ENCODE measurements at places on chromosomes 12 and 14. TPM values are rescaled to one million over a fixed set of nuclear protein-coding genes. Genes with fewer than 3 reads are reported as not detected.

The SLC25A47 gene
- total RNA-seq: 0.87 TPM

The CCDC88C gene
- 47.4 TPM for total RNA-seq

The EML5 gene
- 17.7 TPM for total RNA-seq

The DDIT3 gene
- total RNA-seq: 44.2 TPM

The POLR3B gene
- total RNA-seq: 13.0 TPM

The CAPS2 gene
- 22.1 TPM for total RNA-seq

The DYRK4 gene
- 138 TPM for total RNA-seq

The P2RX7 gene
- 5.6 TPM for total RNA-seq

The PRKD1 gene
- 82.9 TPM for total RNA-seq

The JAG2 gene
- 21.3 TPM for total RNA-seq

The GUCY2C gene
- total RNA-seq: 0.12 TPM

GRCh38 chr12:27709932-27710591 is 570 bp upstream of the MRPS35 start:
- no peak for DNase-seq

DNA sequence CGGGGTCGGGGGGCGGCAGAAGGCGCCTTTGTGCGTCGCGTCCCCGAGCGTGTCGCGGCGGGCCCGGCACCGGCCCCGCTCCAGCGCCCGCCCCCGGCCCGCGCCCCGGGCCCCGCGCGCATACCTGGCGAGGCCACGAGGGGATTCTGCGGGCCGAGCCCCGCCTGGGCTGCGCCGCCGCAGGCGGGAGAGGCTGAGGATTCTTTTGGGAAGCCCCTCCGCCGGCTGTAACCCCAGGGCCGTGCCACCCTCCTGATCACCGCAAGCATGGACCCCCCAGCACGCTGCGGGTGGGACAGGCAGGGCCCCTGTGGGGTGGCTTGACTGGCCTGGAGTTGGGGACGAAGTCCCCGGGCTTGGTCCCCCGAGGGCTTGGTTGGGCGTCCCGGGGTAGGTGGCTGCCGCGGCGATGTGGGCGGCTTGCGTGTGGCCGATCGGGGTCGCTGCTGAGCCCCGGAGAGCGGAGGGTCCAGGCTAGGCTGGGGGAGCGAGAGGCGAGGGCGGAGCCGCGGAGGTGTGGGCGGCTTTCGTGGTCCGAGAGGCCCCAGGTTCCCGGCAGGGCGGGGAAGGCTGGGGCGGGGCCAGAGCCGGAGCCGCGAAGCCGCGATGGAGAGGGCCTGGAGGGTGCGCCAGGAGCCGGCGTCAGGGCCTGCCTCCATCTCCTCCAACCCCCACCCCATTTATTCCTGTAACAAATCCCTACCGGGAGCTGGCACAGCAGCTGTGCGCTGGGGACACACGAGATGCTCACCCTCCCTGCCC is 28.4 kb upstream of the GPR132 start:
- peak; percentile 67 for DNase-seq

DNA sequence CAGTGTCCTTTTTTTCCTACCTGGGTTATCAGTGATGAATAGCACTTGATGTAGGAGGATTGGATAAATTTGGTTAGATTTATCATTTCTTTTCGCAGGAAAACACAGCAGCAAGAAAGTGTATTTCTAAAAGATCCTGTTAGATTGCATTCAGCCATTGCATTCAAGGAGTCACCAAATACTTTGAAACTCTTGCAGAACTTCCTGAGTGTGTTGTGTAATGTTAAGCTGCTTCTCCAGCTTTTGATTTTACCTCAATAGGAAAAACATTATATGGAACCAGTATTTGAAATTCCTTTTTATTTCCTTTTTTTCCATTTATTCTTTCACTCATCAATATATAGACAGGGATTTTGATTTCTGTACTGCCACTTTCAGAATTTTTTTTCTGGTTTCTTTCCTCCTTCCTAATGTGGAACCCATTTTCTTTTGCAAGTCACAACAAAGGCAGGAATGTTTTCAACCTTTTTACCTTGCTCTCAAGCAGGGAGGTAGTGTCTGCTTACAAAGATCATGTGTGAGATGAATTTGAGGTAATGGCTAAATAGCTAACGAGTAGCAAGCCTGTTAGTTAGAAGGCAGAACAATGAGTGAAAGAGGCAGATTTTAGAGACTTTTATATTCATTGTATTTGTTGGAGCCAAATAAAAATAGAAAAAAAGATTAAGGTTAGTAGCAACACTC is 56.2 kb downstream of the PPHLN1 start:
- DNase-seq: no peak

- DNase-seq: no peak
These were observed 109.6 kb downstream of the DYRK2 start for GRCh38 chr12:67758119-67758518.

DNA sequence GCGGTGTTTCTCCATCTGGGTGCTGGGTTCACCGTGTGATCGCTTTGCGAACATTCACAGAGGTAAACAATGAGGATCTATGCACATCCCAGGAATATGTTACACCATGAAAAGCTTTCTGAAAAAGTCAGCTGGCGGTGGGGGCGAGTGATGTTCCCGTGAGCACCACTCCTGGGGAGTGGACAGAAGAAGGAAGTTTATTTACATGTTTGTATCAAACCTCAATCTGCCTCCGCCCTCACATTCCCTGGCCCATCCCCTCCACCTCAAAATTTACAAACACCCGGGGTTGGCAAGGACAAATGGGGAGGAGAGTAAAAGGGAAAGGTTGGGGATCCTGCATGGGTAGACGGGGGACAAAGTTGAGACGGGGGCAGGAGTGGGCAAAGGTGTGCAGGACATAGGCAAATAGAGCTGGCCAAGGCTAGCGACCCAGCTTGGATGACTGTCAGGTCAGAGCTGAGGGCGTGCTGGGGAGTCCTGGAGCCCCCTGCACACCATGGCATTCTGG is 6.9 kb downstream of the TNFRSF1A start:
- DNase-seq: peak; percentile 41

DNA sequence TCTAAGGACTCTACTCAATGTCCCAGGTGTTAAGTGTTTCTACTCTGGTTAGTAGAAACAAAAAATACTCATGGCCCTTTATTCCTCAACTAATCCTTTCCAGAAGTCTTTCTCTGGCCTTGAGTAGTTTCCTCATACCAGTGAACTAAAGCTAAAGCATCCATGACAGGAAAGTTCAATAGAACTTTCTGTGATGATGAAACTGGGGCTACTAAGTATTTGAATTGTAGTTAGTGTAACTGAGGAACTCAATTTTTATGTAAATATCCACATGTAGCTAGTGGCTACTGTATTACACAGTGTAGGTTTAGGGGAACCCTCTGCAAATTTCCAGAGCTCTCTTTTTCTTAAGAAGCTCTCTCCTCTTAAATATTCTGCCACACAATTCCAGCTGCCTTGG is 63.7 kb downstream of the R3HDM2 start:
- DNase-seq: no peak

DNA sequence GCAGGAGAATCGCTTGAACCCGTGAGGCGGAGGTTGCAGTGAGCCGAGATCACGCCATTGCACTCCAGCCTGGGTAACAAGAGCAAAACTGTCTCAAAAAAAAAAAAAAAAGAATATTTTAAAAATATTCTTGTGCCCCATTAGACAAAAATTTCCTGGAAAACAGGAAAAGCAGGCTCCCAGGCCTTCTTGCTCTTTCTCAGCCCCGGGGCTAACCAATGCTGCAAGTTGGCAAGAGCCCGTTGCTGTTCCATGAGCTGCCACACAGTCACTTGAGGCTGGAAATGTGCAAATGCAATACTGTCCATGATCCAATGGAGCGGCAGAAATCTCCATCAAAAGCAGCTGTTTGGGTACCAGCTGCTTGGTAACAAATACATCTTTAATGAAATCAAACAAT is 994.7 kb downstream of the VRK1 start:
- DNase-seq: no peak

DNA sequence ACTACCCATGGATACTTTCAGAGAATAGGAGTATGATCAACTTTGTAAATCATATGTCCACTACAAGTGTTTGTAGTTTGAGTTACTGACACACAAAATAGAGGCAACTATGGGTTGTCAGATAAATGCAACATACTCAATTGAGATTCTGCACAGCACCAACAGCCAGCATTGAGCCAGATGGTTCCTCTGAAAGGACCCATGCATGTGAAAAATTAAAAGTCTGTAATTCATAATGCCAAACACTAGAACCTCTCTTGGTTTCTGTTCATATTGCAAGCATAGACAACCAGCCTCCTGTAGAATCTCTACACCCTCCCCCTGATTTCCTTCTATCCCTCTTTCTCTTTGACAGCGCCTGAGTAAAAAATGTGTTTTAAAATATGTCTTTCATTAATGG is 831.0 kb downstream of the C12orf50 start:
- no peak for DNase-seq

DNA sequence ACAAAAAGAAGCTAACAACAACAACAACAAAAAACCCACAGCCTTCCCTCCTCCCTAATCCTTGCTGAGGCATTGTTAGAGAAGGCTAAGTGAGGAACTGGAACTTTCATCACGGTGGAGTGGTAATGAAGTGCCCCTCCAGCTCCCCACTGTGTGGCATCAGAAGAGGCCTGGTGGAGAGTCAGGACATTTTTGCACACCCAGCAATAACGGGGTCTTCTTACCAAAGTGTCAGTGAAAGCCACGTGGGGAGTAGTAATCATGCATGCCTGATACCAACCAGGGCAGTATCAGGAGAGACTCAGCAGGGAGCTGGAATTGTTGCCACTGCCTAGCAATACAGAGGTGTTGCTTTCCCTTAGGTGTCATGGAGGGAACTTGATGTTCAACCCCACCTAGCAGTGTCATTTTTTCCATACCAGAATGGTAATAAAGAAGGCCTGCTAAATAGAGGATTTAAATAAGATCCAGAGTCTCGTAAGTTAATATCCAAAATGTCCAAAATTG is 299.7 kb upstream of the RGS6 start:
- DNase-seq: no peak

DNA sequence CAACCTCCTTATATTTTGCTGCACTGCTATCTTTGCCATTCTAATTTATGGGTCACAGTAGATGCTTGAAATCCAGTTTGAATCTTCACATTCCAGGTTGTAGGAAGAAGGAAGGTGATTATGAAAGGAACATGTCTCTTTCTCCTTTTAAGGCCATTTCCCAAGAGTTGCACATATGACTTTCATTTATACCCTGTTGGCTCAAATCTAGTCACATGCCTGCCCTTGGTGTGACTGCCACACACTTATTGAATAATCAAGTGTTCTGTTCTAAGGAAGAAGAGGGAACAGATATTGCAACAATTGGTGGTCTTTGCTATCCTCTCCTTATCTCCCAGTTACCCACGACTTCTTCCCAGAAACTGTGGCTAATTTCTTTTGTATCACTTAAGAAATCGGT is 404.3 kb downstream of the TMEM117 start:
- DNase-seq: no peak

DNA sequence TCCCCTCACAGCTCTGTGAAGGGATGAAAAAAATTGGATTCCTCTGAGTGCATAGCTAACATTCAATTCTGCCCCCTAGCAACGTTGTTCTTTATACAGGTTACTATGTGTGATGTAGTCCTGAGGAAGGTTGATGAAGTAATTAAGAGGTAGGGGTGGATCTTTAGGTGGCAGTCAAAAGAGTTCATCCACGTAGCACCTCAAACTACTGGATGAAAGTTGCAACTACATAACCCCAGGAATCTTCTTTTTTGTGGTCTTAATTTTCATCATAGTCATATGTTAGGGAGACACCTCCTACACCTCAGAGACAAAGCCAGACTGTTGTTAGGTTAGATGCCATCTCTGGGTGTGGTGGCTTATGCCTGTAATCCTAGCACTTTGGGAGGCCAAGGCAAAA is 10.2 kb upstream of the NFE2 start:
- no peak for DNase-seq

- DNase-seq: peak; percentile 52
These were observed 25.3 kb downstream of the DTX1 start for GRCh38 chr12:113081873-113082272.

GRCh38 chr12:49636979-49637755 is 13.8 kb downstream of the PRPF40B start:
- DNase-seq: peak; percentile 81

GRCh38 chr12:66620026-66620425 is 58.9 kb downstream of the GRIP1 start:
- DNase-seq: no peak

- no peak for DNase-seq
These were observed 13.4 kb downstream of the ASB8 start for GRCh38 chr12:48143898-48144297.

DNA sequence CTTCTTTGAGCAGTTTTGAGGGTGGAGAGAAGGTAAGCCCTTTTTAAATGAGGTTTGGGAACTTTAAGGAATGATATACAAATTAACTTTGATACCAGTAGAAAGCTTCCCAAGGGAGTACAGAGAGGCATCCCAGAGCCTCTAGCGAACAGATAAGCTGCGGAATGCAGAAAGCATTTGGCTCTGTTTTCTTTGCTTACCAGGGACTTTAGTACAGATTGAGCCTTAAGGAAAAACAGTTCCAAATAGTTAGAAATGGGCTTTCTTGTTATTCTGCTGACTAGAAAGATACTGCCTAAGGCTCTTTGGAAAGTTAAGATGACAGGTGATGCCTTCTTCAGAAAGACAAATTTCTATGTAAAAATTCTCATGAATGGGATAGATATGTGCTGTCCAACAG is 261.7 kb upstream of the FOXN3 start:
- no peak for DNase-seq

DNA sequence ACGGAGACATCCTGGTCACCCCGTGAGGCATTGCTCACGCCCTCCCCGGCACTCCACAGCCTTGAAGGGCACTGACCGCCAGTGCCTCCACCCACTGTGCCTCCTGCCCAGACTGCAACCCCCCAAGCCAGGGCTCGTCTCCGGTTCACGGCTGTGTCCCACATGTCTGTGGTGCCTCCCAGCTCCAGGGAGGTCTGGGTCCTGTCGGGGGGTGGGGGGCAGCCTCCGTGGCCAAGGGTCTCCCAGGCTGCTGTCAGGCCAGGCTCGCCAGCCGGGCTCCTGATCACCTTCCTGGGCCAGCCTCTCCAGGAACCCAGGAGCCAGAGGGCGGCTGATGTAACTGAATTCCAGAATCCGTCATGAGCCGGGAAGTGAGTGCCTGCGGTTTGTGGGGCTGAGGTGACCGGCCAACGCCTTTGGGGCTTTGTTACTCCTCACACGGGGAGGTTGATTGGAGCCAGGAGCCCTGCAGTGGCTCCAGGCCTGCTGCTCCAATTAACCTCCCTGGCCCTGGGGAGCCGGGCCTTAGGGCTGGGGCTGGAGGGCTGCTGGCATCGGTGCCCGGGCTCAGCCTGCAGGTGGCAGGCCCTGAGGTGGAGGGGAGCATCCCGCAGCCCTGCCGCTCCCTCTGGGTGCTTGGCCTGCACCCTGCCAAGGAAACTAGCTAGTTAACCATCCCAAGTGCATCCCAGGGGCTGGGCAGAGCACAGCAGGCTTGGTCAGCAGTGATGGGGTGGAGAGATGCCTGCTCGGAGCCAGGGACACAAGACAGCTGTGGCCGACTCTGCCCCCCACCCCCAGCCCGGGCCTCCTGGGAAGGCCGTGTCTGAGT is 36.4 kb upstream of the FBRSL1 start:
- DNase-seq: no peak

GRCh38 chr14:68675233-68675577 is 117.7 kb downstream of the ZFP36L1 start:
- no peak for DNase-seq

GRCh38 chr14:100832311-100832960 is 6.5 kb downstream of the MEG3 start:
- DNase-seq: no peak

GRCh38 chr12:40106202-40106533 is 287 bp upstream of the SLC2A13 start:
- no peak for DNase-seq

- no peak for DNase-seq
These were observed 129.1 kb downstream of the PTPRB start for GRCh38 chr12:70508178-70508577.
